ENCODE measurements at places on chromosomes 2 and 18.
A peak's percentile ranks its signal among the peaks of the same experiment; 100 is the strongest.

GRCh38 chr18:62992877-62993365 lies 277.6 kb downstream of the PHLPP1 start:
- no peak for DNase-seq

DNA sequence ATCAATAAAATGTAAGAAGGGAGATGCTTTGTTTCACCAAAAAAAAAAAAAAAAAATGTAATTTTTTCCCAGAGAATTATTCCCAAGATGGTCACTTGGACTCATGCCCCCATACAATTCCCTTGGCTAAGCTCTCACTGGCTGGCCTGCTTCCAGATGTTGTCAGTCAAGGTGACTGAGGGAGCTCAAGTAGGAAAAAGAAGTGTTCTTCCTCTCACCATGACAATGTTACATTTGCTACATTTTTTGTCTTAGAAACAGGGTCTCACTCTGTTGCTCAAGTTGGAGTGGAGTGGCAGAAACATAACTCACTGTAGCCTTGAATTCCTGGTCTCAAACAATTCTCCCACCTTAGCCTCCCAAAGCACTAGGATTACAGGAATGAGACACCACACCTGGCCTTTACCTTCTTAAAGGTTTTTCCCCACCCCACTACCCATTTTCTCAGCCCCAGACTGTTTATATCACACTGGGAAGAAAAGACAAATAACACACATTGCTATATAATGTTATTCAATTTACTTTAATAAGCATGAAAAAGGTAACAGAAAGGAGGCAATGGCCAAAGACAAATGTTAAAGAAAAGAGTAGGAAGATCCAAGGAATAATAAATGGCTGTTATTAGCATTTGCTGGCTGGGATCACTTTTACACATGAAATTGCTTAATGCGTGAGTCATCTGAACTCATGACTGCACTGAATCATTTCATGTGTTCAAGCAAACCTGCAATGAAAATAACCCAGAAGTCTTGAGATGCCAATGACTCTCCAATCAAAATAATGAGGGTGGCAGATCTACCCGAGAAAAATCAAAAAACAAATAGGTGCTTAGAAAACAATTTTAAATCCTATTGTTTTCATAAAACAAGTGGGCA lies 45.2 kb downstream of the ACVR1 start:
- DNase-seq = no peak

DNA sequence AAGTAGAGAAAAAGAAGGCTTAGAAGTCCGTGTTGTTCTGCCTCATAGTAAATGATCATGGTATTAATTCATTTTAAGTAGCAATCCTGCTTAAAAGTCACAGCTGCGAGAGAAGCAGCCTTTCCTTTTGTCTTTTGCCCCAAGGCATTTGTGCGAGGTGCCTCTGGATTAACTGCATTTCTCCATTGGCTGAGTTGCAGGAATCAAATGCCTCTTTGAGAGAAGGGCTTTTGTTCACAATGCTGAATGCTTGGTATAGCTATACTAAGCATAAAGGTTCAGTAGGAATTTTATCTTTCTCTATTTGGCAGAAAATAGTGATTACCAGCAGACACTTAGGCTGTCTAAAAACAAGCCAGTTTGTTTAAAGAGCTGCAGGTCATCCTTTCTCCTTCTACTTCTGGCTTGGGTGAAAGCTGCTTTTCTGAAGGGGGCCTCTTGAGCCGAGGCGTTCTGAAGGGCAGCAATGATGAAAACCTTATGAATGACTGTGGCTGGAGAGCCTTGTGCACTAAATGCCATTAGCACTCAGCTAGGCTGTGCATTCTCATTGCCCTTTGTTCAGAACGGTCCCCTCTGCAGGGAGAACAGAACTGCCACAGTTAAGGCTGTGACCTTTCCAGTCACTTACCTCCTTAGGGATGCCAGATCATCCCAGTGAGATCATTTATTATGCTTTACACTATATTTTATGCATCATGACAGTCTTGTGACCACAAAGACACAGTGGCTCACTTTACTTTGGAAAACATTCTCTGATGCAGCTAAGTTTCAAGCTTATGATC lies 68.8 kb upstream of the TMEM87B start:
- DNase-seq = no peak

GRCh38 chr2:231391981-231392380 lies 3.5 kb upstream of the B3GNT7 start:
- DNase-seq = no peak

- DNase-seq = no peak
Measured at GRCh38 chr2:60544954-60545560, 8.4 kb downstream of the BCL11A start.

- DNase-seq = no peak
Measured at GRCh38 chr18:75267643-75268363, 57.2 kb downstream of the TSHZ1 start.

DNA sequence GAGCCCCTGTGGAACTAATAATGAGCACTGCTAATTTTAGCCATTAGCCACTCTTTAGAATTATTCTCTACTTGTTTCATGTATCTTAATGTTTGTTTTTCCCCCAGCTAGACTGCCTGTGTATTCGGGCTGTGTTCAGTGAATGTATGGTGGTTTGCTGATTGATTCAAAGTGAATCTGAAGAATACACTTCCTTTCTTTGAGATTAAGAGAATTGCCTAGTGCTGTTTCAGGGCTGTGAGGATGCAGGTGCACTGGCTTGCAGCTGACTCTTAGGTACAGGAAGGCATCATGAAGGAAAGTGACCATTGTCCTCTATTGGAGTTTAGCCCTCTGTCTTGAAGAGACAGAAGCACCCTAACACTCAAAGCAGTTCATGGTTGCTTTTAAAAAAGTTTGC lies 138.7 kb downstream of the CERS6 start:
- DNase-seq = no peak

GRCh38 chr2:52831216-52831615 lies 936.4 kb upstream of the CHAC2 start:
- DNase-seq = no peak

- DNase-seq = no peak
Measured at GRCh38 chr2:180890781-180891180, 89.6 kb upstream of the UBE2E3 start.

- no peak for DNase-seq
Measured at GRCh38 chr2:218046238-218046637, 22.8 kb upstream of the RUFY4 start.

DNA sequence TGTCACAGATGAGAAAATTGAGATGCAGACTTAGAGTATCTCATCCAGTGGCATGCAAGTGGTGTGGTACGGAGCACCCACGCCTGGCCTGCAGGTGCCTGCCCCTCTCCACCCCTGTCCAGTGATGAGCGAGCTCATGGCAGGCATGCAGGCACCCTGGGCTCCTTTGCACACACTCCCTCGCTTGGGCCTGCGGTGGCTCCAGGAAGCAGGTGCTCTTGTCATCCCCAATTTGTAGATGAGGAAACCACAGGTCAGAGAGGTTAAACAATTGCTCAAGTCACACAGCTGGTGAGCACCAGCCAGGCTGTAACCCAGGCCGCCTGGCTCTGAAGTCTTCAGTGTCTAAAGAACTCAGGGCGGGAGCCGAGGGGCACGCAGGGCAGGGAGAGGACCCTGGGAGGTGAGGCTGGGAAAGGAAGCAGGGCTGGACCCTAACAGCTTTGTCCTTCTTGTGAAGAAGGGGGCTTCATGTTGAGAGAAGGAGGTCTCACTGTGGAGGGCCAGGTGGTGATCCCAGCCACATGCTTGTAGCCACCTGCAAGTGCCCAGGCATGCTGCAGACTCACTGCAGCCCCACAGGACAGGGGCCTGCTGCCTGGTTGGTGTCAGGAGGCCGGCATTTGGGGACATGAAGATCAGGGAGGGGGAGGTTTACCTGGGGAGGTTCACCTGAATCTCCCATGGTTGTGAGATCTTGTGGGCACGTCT lies 166.2 kb downstream of the SH3RF3 start:
- no peak for DNase-seq

DNA sequence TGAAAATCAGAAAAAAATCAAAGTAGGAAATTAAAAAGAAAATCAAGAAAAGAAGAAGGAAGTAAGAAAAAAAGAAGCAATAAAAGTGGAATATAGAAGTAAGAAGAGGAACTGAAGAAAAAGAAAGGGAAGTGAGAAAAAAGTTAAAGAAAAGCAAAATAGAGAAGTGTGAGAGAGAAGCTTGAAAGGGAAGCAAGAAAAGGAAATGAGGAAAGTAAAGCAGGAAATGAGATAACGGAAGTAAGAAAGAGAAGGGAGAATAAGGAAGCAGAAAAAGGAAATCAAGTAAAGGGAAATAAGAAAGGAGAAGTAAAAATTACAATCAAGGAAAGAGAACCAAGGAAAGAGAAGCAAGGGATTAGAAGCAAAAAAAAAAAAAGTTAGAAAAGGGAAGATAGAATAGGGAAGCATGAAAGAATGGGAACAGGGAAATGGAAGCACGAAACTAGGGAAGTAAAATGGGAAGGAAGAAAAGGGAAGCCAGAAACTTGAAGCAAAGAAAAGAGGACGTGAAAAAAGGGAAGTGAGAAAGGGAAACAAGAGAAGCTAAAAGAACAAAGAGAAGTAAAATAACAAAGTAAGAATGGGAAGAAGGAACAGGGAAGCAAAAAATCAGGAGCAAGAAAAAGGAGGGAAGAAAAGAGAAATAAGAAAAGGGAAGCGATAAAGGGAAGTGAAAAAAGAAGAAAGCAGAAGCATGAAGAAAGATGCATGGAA lies 243.3 kb upstream of the NCKAP5 start:
- DNase-seq = no peak

GRCh38 chr2:128017561-128017960 lies 10.3 kb downstream of the SAP130 start:
- no peak for DNase-seq

GRCh38 chr2:209331291-209331844 lies 92.5 kb upstream of the MAP2 start:
- DNase-seq = peak; percentile 41

- no peak for DNase-seq
Measured at GRCh38 chr18:66438711-66439536, 165.0 kb downstream of the CDH19 start.

DNA sequence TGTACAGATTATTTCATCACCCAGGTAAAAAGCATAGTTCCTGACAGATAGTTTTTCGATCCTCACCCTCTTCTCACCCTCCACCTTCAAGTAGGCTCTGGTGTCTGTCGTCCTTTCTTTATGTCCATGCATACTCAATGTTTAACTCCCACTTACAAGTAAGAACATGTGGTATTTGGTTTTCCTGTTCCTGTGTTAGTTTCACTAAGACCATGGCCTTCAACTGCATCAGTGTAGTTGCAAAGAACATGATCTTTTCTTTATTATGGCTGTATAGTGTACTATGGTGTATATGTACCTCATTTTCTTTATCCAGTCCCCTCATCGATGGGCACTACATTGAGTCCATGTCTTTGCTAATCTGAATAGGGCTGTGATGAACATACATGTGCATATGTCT lies 184.2 kb downstream of the KCNJ3 start:
- no peak for DNase-seq

DNA sequence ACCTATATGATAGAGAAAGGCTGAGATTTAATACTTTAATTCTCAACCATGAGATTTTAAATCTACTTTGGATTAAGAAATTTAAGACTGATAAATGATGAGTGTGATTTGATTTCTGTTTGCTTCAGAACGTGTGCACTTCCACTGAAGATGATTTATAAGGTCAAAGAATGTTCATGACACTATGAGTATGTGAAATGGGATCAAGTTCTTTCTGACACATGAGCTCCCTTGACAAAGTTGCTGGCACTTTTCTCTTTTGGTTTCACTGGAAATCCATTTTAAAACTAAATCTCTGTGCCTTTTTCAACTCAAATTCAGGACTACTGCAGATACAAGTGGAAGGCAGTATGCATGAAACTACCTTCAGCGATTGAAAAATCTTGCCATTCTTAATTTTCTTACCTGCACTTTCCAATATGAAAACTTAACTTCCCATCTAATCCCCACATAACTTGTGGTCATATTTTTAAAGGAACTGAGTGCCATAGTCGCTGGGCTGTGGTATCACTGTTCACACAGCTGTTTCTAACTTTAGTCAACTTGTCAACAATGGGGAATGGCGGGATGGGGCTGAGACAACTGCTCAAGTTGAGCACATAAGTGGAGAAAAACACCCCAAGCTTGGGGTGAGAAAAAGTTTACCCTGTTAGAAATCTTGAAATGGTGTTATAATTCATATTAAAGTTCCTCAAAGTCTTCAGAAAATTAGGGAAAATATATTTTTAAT lies 51.8 kb upstream of the TTN start:
- no peak for DNase-seq

GRCh38 chr2:73935641-73936040 lies 9.0 kb downstream of the DGUOK start:
- DNase-seq = no peak

DNA sequence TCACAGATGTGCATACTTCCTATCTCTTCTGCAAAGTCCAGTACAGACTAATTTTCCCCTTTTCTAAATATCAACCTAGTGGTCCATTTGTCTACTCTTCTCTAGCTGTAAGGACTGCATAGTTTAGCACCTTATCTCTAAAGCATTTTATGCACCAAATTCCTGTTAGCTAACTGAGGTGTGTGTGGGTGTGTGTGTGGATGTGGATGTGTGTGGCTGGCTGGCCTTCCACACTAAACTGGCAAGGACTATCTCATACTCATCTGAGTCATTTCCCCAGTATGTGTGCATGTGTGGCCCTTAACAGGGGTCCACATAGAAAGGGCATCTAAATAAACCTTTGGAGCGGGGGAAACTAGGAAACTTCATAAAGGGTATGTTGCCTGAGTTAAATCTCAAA lies 139.6 kb downstream of the TTC32 start:
- no peak for DNase-seq

DNA sequence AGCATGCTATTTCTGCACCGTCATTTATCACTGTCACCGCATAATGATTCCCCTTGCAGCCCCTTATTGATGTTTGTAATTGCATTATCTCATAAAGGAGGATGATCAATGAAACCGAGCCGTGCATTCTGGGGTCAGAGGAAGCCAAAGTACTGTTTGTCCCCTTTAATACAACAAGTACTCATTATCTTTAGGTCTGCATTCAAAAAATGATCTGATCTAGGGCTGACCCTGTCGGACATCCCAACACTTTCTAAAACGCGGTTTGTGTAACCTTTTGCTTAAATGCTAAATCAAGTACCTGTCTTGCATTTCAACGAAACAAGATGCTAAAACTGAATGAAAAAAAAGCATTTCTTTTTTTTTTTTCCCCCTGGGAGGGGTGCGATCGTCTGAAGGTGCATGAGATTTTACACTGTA lies 143.8 kb downstream of the MEIS1 start:
- no peak for DNase-seq

- no peak for DNase-seq
Measured at GRCh38 chr2:27907547-27907946, 17.0 kb downstream of the BABAM2 start.

DNA sequence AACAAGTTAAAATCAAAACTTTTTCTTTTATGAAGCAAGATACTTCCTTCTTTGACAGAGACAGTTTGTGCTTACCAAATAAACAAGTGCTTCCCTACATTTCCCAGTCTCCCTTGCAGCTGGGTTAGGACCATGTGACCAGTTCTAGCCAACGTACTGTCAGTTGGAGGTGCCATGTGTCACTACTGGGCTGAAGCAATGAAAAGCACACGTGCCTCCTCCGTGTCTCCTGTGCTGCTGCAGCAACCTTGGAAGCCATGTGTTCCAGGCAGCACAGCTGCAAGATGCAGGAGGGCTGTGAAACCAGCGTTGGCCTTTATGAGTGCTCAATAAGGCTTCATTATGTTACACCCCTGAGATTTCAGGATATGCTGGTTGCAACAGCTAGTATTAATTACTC lies 93.2 kb downstream of the DHRS9 start:
- DNase-seq = no peak
